Jurkat, Clone E6-1 (cell line): ENCODE measurements at places on chromosomes 1 and 21.
A peak's percentile ranks its signal among the peaks of the same experiment; 100 is the strongest.

- no peak for DNase-seq
Observed at GRCh38 chr1:9518454-9518998, 20.7 kb upstream of the SLC25A33 start.

DNA sequence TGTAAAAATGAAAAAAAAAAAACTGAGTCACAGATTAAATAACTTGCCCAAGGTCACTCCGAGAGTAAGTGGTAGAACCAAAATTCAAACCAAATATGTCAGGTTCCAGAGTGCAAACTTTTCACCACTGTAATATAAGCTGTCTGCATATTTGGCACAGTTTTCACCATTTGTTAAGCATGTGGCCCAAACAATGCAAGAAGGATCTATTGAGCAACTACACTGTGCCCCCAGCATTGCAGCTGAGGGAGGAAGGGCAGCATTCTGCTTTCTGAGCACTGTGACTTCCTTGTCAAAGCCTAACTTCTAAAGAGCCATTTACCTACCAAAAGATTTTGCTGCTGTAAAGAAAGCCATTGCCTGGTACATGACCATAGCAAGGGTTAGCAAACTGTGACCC lies 133.4 kb downstream of the SYT2 start:
- no peak for DNase-seq

GRCh38 chr1:236281198-236281653 lies 532 bp downstream of the ERO1B start:
- no peak for DNase-seq

- DNase-seq, result no peak
Observed at GRCh38 chr1:156807627-156808026, 9.0 kb downstream of the SH2D2A start.

- no peak for DNase-seq
Observed at GRCh38 chr1:112527266-112528010, 18.7 kb downstream of the WNT2B start.

- no peak for DNase-seq
Observed at GRCh38 chr1:29676496-29676895, 440.2 kb downstream of the PTPRU start.

- no peak for DNase-seq
Observed at GRCh38 chr1:103561643-103562395, 9.6 kb upstream of the AMY2B start.

DNA sequence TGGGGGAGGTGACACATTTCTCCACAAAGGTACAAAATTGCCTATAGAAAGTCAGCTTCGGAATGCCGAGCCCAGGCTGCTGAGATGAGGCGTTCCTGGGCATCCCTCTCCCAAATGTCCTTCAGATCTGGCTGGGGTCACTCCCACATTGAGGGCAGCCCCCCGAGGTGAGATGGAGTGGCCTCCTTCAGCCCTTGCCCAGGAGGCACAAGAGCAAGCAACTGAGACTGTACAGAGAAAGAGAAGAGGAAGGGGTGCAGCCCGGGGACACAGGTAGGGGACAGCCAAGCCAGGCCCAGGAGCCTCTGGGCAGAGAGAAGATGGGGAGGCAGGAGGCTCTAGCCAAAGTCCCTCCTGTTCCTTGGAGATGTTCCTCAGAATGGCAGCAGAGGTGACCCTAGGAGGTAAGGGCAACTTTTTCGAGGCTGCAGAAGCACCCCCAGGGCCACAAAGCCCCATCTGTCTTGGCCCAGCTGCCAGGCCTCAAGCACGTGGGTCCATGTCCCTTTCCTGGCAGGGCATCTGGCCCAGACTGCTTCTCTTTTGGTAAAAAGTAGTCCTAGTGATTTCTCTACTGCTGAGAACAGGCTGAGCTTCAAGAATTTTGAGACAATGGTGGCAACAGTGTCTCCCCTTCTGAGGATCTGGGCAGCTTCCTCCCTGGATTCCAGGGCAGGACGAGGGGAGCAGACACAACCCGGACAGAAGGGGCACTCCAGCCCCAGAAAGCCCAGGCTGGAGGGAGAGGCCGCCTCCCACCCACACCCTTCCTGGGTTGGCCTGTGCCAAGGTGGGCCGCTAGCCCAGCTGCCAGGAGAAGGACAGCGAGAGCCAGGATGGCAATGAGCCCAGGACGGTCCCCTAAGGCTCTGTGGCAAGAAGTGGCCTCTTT lies 68.0 kb downstream of the LRRN2 start:
- DNase-seq, result no peak

DNA sequence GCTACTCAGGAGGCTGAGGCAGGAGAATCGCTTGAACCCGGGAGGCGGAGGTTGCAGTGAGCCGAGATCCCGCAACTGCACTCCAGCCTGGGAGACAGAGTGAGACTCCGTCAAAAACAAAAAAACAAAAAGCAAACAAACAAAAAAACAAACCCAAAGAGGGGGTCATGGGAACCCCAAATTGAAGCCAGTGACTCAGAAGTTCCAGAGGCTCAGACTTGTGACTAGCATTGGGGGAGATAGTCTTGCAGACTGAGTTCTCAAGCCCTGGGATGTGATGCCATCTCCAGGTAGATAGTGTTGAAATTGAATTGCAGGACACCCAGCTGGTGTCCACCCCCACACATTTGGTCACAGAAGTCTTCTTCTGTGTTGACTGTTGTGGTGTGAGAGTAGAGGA lies 24.9 kb upstream of the ENO1 start:
- DNase-seq, result no peak

- no peak for DNase-seq
Observed at GRCh38 chr1:214143006-214143992, 137.7 kb upstream of the SMYD2 start.

GRCh38 chr1:163928651-163929050 lies 606.9 kb downstream of the NUF2 start:
- no peak for DNase-seq

DNA sequence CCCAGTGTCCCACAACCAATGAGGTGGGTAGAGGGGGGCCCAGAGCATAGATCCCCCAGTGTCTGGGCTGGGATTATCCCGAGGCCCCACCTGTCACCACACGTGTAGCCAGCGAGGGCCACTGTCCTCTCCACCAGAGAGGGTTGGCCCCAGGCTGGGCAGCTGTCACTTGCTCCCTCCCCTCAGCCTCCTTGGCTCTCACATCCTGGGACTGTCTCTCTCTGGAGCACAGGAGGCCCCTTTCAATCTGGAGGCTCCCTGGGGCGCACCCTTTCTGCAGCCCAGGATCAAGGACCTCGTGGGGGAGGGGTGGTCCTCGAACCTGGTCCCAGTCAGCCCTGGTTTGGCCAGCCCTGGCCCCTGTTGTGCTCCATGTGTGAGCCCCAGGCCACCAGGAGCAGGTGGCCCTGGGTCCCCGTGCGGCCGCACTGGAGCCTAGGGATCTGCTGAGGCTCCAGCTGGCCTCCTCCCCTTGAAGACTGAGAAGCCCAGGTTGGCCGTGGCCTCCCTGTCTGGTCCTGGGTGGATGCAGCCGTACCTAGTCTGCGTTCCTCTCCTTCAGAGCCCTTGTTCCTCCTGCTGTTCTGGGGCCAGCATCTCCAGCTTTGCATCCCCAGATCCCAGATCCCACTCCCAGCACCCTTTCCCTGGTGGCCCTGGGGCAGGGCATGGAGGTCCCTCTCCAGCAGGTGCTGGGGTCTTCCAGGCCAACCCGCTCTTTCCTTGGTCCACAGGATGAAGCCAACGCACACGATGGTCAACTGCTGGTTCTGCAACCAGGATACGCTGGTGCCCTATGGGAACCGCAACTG lies 6.7 kb downstream of the TMEM201 start:
- no peak for DNase-seq

DNA sequence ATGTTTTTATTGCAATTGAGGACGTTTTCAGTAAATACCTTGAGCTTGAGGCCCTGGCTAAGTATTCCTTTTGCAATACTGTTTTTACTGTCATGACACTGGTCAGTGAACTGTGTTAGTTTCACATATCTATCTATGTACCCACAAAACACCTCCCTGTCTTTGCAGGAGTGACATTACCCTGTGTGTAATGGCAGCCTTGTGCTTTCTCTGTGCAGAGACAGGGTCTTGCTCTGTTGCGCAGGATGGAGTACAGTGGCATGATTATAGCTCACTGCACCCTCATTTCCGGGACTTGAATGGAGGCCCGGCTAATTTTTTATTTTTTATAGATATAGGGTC lies 8.9 kb downstream of the YBX1 start:
- no peak for DNase-seq

- peak; percentile 81 for DNase-seq
Observed at GRCh38 chr21:29078869-29079767, 5.7 kb upstream of the CCT8 start.

DNA sequence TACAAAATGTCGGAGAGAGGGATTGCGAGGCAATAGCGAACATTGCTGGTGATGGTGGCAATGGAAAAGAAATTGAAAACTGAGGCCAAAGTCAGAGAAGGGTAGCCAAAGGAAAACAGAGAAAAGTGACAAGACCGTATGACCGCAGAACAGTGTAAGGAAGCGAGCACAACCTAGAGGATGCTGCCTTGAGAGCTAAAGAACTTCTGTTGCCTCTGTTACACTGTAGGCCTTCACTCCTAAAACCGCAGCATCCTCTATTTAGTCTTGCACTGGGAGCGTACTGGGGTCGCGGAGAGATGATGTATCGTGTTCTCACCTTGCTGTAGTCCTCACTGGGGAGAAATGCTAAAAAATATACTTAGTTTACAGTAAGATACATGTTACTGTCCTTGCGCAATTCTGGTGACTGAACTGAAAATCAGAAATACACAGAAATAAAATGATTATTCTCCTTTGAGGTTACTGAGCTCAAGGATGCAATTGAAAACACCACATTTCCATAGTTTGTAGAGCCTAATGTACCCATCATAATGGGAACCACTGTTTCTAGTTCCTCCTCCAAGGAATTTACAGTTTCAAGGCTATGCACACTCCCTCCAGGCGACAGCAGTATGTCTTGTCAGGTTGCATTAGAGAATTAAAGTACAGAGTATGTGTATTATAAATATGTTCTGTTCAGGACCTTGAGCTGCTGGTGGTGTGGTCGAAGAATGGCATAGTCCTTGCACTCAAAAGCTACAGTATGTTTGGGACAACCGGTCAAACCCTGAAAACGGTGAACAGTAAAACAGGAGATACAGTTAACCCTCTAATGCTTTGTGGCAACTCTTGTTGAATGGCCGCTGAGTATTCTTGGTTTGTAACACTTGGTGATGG lies 1.3 kb downstream of the NEK7 start:
- DNase-seq, result peak; percentile 75

GRCh38 chr1:34982820-34983376 lies 2.2 kb downstream of the TMEM35B start:
- DNase-seq, result no peak

DNA sequence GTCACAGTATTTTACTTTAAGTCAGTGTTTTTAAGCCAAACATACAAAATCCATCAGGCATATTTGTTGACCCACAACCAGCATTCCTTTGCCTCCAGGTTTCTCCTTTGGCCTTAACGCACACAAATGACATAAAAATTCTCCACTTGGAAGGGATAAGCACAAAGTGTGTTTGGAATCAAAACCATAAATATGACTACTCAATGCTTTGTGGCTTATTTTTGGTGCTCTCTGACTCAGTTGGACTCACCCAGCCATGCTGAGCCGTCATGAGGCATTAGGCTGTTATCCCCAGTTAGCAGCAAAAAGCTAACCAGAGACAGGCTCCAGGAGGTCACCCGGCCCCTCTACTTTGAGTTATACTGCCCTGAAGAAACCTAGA lies 948 bp downstream of the PRUNE1 start:
- no peak for DNase-seq

GRCh38 chr1:164564378-164564777 lies 5.4 kb downstream of the PBX1 start:
- DNase-seq, result no peak

DNA sequence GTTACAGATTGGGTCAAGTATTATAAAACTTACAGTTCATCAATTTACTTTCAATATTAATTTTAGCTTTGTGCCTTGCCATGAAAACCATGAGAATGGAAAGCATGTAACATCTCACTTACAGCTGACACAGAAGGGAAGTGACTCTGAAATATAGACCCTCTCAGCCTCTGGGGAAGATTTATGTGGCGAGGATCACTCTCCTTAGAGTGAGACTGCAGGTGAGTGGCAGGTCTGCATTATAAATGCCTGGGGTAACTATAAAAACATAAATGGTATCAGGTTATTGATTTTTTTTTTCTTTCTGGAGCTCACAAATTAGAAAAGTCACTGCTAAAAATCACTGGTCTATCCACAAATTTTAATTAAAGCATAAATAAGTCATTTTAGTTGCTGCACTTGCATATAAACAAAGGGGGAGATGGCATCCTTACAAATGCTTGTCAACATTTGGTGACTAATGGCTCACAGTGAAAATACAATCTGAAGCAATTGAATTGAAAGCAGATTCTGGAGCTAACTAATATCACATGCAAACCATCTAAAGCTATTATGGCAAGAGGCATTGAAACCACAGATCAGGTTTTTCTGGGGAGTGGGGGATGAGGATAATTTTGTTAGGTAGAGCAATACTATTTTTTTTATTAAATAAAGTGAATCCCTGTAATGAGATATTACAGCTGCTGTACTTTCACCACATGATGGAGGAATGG lies 200.9 kb downstream of the TM2D1 start:
- DNase-seq, result no peak

DNA sequence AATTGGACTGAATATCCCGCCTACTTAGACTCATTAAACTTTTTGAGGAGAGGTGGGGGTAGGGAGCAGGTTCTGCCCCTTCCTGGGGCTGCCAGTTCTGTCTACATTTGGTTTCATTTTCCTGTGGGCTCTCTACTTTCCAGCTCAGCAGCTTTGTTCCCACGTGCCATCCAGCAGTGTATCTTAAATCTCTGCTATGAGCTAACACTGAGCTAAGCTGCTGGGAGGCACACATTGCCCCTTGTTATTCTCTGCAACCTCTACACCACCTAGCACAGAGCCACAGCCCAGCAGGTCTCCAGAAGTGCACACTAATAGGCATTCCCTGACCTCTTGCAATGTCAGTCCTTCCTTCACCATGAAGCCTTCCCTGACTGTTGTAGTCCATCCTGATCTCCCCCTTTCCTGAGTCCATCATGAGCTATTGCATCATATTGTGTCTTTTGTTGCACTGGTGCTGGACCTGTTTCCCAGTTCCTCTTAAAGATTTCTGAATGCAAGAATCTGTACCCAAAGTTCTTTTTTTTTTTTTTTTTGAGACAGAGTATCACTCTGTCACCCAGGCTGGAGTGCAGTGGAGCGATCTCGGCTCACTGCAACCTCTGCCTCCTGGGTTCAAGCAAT lies 28.7 kb upstream of the NRDC start:
- DNase-seq, result peak; percentile 15

GRCh38 chr1:88695781-88696180 lies 11.7 kb downstream of the PKN2 start:
- no peak for DNase-seq

DNA sequence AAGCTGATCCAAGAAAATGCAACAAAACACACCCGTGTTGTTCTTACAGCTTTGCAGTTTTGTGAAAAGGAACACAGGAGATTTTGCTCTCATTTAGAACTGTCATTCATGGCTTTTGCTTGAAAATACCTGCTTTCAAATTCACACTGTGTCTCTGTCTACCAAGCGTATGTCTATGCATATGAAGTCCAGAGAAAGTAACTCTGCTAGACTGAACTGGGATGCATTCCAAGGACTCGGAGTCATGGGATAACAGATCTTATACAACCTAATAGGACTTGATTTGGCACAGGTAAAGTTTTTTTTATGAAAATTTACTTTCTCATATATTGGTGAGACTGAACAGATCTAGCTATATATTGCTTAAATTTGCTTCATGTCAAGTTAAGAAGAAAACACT lies 102.4 kb downstream of the PTGER3 start:
- DNase-seq, result no peak

- no peak for DNase-seq
Observed at GRCh38 chr1:243288062-243288461, 32.2 kb downstream of the SDCCAG8 start.

- no peak for DNase-seq
Observed at GRCh38 chr1:188350104-188350503, 1521.4 kb downstream of the PLA2G4A start.

GRCh38 chr1:155080312-155081228 lies 1.9 kb downstream of the EFNA3 start:
- DNase-seq, result peak; percentile 73
